Stimulated activated CD4-positive, alpha-beta T cell treated with anti-CD3 and anti-CD28 coated beads, Interleukin-4, amount 100 ng/mL, for 4 hours (primary cell): ENCODE measurements at places on chromosomes 6 and 20.

DNA sequence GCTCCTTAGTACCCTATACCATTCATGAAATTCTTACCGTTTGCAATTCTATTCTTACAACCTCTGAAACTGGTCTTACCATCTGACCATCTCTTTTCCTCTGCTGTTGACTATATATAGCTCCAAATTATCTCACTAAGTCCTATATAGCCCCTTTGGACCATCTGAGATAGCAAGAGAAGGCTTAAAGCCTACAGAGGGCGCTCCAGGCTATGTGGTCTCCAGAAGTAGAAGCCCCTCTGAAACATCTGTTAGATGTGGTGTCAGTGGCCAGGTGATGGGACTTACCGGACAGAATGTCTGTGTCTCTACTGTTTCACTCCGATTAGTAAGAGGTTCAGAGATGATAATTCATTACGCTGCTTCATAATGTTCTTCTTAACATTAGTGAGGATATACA lies 140.7 kb upstream of the BMP2 start:
- DNase-seq = no peak

DNA sequence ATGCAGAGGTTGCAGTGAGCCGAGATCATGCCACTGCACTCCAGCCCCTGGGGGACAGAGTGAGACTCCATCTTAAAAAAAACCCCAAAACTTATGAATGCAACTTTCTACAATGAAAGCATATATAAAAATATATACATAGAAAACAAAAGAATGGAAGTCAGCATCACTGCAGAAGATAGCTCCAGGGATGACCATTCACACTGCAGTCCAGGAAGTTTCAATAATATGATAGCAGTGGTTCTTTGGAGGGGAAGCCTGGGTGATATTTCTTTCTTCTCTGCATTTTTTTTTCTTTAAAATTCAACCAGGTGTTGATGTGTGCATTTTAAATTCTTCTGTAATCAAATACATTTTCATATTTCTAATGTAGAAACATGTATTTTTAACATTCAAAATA lies 12.3 kb downstream of the HLA-G start:
- no peak for DNase-seq

GRCh38 chr6:100665041-100665380 lies 200.3 kb upstream of the SIM1 start:
- no peak for DNase-seq

DNA sequence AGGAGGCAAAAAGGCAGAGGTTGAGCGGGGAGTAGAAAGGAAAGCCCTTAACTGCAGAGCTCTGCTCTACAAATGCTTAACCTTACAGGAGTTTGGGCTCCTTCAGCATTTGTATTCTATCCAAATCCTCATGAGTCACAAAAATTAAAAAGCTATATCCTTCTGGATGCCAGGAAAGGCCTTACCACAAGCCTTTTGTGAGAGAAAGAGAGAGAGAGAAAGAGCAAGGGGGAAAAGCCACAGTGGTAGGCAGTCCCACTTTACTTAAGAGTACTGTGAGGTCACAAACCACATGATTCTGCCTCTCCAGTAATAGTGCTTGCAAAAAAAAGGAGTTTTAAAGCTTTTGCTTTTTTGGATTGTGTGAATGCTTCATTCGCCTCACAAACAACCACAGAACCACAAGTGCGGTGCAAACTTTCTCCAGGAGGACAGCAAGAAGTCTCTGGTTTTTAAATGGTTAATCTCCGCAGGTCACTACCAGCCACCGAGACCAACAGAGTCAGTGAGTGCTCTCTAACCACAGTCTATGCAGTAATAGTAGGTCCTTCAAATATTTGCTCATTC lies at the start of gene RUNX2:
Gene RUNX2 (plus strand): TSS at position 375 of the 567 bp plus-strand sequence. CDS start 397 bp downstream, outside the sequence.
- DNase-seq = no peak

DNA sequence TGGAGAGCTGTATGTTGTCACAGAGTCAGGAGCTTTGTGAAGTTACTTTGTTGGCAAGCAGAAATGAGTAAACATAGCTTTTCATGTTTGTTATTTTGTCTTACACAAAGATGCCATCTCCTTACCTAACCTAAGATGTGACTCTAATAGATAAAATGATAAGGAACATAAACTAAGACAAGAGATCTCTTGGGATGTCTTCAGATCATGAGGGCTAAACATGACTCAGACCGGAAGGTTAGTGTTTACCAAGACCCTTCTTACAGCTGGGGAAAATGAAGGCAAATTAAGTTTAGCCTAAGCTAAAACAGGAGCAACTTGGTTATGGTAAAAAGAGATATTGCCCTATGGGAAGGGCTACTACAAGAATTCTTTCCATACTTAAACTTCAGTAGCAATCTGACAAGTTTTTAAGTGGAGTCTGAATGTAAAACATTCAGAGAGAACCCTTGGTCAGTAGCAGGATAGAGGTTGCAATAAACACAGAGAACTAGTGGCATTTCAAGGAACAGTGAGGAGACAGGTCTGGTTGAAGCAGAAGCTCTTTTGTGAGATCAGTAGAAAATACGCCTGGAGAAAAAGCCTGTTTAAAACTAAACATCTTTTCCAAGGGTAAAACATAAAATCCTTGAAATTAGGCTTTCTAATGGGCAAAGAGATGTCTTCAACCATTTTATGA lies 29.9 kb downstream of the SGK1 start:
- no peak for DNase-seq

DNA sequence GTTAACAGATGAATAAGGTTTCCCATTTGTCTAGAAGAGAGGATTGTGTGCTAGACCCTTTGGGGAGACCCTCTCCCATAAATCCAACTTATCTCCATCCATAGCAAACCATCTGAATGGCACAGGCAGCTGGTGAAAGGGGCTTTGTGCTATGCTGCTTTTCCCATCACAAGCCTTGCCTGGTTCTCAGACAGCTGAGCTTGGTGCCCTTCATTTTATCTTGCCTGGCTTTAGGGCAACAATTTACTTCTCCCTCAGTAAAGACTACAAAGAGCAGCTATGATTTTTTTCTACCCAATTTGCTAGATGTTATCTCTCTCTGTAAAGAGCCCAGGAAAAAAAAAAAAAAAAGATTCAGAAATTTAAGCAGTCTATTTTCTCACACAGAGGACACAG lies 117.0 kb upstream of the COL21A1 start:
- DNase-seq = no peak
